ENCODE measurements at places on chromosomes 16 and 17. TPM values are rescaled to one million over a fixed set of nuclear protein-coding genes. Genes with fewer than 3 reads are reported as not detected.

- DNase-seq, result no peak
Measured at GRCh38 chr16:76213860-76214259, 63.3 kb upstream of the CNTNAP4 start.

CES5A gene
- not detected for total RNA-seq

GPR142 gene
- not detected for total RNA-seq

DNA sequence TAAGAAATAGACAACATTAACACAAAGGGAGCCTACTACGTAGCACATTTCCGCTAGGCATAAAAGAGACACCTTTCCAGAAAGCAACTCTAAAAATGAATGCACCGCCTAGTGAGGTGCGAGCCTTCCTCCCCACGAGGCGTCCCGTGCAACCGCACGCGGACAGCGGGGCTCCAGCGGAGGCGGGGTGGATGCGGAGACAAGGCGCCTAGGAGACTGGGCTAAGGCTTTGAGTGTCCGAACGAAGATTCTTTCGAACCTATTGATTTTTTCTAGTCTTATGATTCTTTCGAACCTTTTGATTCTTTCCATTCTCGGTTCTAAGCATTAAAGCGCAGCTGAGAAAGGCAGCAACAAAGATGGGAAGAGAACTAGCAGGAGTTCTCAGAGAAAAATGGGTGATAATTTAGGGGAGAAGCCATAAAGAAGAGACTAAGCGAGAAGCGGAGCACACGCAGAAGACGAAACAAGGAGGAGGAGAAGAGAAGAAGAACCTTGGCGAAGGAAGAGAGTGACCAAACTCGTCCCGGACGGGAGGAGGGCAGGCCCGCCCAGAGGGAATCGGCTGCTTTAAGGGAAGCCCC lies 394 bp upstream of the CPD start:
- DNase-seq, result no peak

DNA sequence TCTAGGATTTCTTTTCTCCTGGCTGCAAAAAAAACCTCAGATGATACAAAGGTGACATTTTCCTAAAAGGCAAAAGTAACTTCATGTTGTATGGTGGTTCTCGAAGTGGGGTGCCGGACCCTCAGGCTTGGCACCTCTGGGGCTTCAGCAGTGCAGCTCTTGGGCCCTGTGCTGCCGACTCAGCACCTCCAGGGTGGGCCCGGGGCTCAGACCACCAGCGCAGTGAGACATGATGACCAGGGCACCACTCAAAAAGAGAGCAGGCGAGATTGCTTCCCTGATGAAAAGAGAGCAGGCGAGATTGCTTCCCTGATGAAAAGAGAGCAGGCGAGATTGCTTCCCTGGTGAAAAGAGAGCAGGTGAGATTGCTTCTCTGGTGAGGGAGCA lies 98.7 kb upstream of the ZNF750 start:
- DNase-seq, result no peak

DNA sequence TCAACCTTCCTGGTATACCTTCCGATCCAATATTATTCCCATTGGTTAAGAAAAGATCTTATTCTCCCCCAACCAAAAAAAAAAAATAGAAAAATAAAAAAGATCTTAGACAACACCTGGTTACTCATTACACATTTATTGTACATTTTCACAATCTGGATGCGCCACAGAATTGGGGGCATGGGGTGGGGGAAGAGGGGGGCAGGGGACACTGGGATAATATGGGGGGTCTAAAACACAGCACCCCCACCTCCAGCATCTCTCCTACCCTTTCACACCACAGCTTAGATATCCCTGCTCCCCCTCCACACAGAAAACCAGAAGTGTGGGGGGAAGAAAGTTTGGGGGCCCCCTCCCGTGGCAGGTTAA lies 3.7 kb downstream of the VAMP2 start:
- no peak for DNase-seq

GRCh38 chr17:38329808-38330730 lies 13.7 kb downstream of the GPR179 start:
- peak; percentile 10 for DNase-seq

CTU2 gene
- 20.5 TPM for total RNA-seq

CD79B gene
- 0.10 TPM for total RNA-seq

DNA sequence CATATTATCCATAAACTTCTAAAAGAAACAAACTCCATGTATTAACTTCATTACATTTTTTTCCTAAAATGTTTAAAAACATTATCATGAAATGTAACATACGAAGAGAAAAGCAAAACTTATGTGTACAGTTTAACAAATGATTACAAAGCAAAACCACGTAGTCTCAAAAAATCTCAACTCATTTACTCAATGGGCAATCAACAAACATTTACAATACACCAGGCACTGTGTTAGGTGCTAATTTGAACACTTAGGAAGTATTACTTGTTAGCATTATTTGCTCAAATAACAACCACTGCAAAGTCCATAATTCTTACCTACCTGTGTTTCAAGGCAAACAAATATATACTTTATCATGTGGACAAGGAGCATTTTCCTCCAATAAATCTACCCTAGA lies 164.9 kb downstream of the STX8 start:
- no peak for DNase-seq

RPRML gene
- total RNA-seq, result not detected

- DNase-seq, result peak; percentile 64
Measured at GRCh38 chr16:72203401-72203800, 31.4 kb upstream of the PMFBP1 start.

- DNase-seq, result peak; percentile 67
Measured at GRCh38 chr17:66673668-66674276, 161.1 kb upstream of the CACNG5 start.
